Karpas-422 (cell line): ENCODE measurements at places on chromosomes 13 and 19.
A peak's percentile ranks its signal among the peaks of the same experiment; 100 is the strongest.

DNA sequence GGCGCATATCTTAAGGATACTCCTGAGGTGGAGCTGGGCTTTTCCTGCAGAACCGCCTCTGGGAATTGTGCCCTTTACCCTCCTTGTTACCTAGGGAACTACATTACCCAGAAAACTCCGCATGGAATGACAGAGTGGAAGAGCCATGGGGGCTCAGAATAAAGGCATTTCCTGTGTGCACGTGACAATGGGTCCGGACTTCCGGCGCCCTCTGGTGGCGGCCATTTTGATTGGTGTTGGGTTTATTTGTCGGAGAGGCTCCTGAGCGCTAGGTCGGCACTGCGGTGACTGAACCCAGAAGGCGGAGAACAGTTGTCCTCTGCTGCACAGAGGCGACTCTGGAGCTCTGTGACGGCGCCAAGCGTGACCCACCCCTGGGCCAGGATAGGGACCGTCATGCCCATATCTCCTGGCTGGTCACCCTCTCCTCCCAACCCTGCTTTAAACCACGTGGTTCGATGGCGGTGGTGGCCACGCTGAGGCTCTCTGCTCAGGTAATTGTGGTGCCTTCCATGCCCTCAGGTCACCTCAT lies at the start of gene ZNF587B:
Gene ZNF587B, plus strand, starts transcription at position 229 of the 532 bp plus-strand sequence. Its CDS starts 230 bp downstream, at position 459.
- H3K27me3 ChIP-seq = no peaks in the 10 kb centered on the region
- H3K36me3 ChIP-seq = peaks cover 35% of the 10 kb centered on the region
- no peaks in the 10 kb centered on the region for H3K4me1 ChIP-seq
- DNase-seq = no peak
- H3K27ac ChIP-seq = no peak within 1 kb of the TSS
- H3K4me3 ChIP-seq = no peak within 1 kb of the TSS

DNA sequence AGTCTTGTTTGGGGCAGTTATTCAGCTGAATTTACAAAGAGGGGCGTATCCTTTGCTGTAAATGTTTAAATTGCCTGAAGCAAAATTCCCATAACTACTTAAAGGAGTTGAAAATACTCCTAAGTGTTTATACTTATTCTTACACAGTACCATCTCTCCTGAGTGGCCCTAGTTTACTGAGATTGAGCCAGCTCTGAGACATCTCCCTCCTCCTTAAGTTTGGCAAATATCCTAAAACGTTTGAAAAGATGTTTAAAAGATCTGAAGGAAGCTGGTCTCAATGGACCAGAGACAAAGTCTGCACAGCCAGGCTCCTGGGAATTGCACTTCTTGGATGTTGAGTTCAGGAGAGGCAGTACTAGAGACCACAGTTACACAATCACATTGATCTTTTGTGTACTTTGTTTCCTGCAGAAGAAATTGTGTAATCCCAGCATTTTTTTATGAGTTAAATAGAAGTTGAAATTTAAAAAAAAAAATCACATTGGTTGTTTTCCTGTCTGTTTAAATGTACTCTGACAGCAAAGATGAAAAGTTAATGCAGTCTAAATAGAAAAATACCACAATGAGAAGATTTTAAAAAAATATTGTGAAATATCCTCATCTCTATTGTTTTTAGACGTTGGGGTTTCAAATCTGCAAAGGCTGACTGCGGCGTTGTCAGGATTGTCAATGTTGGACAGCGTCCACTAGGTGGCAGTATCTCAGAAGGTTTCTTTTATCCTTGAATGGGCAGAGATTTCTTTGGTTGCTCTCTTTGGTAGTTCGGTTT lies 20.7 kb downstream of the TNFSF11 start:
- no peaks in the 10 kb centered on the region for H3K36me3 ChIP-seq
- no peak overlapping the region for H3K27ac ChIP-seq
- peak; percentile 88 for DNase-seq

GRCh38 chr19:33193865-33194362 lies at the start of gene LRP3:
Gene LRP3, plus strand, starts transcription at chr19:33194330. Its CDS starts 456 bp downstream, at chr19:33194786.
- H3K27me3 ChIP-seq = no peaks in the 10 kb centered on the region
- H3K4me1 ChIP-seq = no peaks in the 10 kb centered on the region
- no peak for DNase-seq
- no peak within 1 kb of the TSS for H3K27ac ChIP-seq
- no peak within 1 kb of the TSS for H3K4me3 ChIP-seq

GRCh38 chr19:14337510-14337909 lies 43.7 kb upstream of the ADGRE5 start:
- H3K27me3 ChIP-seq = no peaks in the 10 kb centered on the region
- no peaks in the 10 kb centered on the region for H3K36me3 ChIP-seq
- H3K4me3 ChIP-seq = no peak overlapping the region

- no peaks in the 10 kb centered on the region for H3K36me3 ChIP-seq
- no peak overlapping the region for H3K4me3 ChIP-seq
- no peaks in the 10 kb centered on the region for H3K27me3 ChIP-seq
Observed at GRCh38 chr19:6864325-6864940, 22.9 kb upstream of the ADGRE1 start.

DNA sequence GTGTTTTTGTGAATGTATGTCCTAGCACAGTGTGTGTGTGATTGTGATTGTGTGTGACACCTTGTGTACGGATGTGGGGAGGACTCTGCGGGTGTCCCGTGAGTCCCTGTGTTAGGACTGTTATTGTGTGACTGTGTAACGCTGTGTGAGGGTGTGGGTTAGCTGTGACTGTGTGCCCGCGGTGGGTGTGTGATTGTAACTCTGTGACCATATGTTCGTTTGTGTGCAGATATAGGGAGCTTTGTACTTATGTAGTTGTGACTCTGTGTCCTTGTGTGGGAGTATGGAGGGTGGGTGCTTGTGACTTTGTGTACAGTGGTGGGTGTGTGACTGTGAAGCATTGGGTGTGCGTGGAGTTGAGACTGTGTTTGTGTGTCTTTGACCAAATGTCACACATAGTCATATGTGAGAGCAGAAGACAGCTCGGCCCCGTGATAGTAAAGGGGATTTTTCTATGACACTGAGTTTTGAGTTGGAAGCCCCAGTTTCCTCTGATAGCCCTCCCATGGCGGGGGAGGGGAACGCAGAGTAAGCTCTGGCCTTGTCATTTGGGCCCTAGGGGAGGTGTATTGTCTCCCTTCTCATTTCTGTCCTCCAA lies 949 bp upstream of the ZNF260 start:
- DNase-seq = peak; percentile 61
- peak overlapping the region; percentile 91 for H3K4me3 ChIP-seq
- peaks cover 42% of the 10 kb centered on the region for H3K36me3 ChIP-seq
- H3K27me3 ChIP-seq = no peaks in the 10 kb centered on the region

- no peak overlapping the region for H3K4me3 ChIP-seq
- no peaks in the 10 kb centered on the region for H3K4me1 ChIP-seq
- no peak for DNase-seq
Observed at GRCh38 chr19:31100981-31101380, 248.3 kb downstream of the TSHZ3 start.

DNA sequence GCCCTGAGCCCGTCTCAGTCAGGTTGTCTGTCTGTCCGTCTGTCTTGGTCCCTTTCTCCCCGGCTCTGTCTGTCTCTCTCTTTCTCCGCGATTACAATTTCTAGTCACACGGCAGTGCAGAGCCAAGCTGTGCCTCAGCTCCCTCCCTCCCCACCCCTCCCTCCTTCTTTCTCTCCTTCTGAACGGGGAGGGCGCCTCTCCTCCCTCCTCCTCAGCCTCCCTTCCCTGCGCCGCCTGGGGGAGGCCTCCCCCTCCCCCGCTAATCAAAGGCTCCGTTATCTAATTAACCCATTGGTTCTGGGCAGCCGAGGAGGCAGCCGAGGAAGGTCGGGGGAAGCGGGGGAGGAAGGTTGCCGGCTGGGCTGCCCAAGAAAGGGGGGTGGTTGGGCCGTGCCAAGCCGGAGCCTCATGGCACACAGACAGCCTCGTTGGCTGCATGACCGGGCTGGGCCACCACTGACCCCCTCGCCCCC lies 16.5 kb downstream of the LRRC4B start:
- peaks cover 7% of the 10 kb centered on the region for H3K4me1 ChIP-seq
- no peaks in the 10 kb centered on the region for H3K36me3 ChIP-seq
- H3K27me3 ChIP-seq = no peaks in the 10 kb centered on the region
- no peak for DNase-seq
- H3K4me3 ChIP-seq = no peak overlapping the region
- no peak overlapping the region for H3K27ac ChIP-seq

DNA sequence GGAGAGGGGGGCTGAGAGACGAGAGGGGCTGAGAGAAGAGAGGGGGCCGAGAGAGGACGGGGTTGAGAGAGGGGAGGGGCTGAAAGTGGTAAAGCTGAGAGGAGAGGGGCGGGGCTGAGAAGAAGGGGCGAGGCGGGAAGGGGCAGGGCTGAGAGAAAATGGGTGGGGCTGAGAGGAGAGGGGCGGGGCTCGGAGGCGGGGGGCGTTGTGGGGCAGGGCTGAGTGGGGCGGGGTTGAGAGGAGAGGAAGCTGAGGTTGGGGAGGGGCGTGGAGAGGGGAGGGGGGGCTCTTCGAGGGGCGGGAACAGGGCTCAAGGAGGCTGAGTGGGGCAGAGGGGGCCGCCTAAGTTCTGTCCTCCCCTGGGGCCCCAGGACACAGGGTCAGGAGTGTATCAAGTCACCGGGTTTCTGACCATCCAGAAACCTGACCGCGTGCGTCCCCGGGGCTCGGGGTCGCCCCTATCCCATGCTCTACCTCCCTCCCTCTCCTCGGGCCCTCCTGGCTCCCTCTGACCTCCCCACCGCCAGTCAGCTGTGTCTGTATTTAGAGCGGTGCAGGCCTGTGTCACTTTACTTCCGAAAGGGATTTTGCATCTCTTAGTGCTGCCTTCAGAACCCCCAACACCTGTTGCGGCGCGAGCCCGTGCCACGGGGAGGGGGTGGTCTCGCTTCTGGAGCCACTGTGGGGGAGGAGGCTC lies 38.6 kb upstream of the SEMA6B start:
- peak; percentile 87 for DNase-seq
- H3K4me3 ChIP-seq = peak overlapping the region; percentile 20; the same call in 1 of the 2 replicates
- H3K27ac ChIP-seq = no peak overlapping the region
- no peaks in the 10 kb centered on the region for H3K36me3 ChIP-seq
- no peaks in the 10 kb centered on the region for H3K27me3 ChIP-seq

GRCh38 chr13:21231426-21231940 lies 55.0 kb downstream of the MRPL57 start:
- no peaks in the 10 kb centered on the region for H3K36me3 ChIP-seq
- no peak for DNase-seq
- no peak overlapping the region for H3K27ac ChIP-seq

GRCh38 chr13:72132075-72132474 lies 265.1 kb upstream of the DACH1 start:
- no peak overlapping the region for H3K27ac ChIP-seq
- no peaks in the 10 kb centered on the region for H3K4me1 ChIP-seq
- no peak overlapping the region for H3K4me3 ChIP-seq
- DNase-seq = no peak
- no peaks in the 10 kb centered on the region for H3K36me3 ChIP-seq
- H3K27me3 ChIP-seq = no peaks in the 10 kb centered on the region

DNA sequence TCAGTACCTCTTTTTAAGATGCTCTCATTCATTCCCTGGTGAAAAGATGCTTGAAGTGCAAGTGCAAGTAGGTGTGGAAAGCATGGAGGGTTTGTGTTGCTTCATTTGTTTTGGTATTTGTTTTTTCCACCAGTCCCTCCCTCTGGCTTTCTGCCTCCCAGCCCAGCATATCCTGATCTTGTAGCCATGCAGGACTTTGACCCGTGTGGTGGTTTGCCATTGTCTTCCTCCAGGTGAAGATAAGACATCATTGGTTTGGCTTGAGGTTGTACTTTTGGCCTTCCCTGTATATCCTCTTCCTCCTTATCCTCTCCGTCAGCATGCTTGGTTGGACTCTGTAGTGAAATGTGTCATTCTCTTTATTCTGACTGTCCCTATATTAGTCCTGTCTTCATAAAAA lies 9.1 kb downstream of the SPINT2 start:
- no peak overlapping the region for H3K27ac ChIP-seq
- no peaks in the 10 kb centered on the region for H3K36me3 ChIP-seq
- no peaks in the 10 kb centered on the region for H3K4me1 ChIP-seq

- no peak overlapping the region for H3K27ac ChIP-seq
- no peaks in the 10 kb centered on the region for H3K4me1 ChIP-seq
- H3K36me3 ChIP-seq = no peaks in the 10 kb centered on the region
- no peak for DNase-seq
- no peak overlapping the region for H3K4me3 ChIP-seq
Observed at GRCh38 chr19:28887920-28888618, 324.9 kb downstream of the UQCRFS1 start.
